GM23338 (cell line): ENCODE measurements at places on chromosomes 3 and 15. TPM values are rescaled to one million over a fixed set of nuclear protein-coding genes. Genes with fewer than 3 reads are reported as not detected.

DNA sequence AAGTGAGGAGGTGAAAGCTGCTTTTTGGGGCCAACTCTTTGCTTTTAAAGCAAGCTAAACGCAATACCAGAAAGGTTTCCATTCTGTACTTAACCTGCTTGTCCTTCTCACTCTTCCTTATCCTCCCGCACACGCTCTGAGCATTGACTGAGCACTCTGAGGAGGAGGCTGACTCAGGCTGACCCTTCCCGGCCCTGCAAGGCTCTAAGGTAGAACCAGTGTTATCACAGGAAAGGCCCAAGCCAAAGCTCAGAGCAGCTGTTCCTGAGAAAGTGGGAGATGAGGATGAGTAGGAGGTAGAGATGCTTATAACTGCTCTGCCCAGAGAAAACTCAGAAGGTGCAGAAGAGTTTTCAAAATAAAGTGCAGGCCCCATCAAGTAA is 2.3 kb downstream of the B3GNT5 start:
- H3K4me1 ChIP-seq, result peaks cover 25% of the 10 kb centered on the region
- DNase-seq, result no peak
- peaks cover 36% of the 10 kb centered on the region for H3K27me3 ChIP-seq
- H3K4me3 ChIP-seq, result peak overlapping the region; percentile 85
- no peaks in the 10 kb centered on the region for H3K36me3 ChIP-seq

DNA sequence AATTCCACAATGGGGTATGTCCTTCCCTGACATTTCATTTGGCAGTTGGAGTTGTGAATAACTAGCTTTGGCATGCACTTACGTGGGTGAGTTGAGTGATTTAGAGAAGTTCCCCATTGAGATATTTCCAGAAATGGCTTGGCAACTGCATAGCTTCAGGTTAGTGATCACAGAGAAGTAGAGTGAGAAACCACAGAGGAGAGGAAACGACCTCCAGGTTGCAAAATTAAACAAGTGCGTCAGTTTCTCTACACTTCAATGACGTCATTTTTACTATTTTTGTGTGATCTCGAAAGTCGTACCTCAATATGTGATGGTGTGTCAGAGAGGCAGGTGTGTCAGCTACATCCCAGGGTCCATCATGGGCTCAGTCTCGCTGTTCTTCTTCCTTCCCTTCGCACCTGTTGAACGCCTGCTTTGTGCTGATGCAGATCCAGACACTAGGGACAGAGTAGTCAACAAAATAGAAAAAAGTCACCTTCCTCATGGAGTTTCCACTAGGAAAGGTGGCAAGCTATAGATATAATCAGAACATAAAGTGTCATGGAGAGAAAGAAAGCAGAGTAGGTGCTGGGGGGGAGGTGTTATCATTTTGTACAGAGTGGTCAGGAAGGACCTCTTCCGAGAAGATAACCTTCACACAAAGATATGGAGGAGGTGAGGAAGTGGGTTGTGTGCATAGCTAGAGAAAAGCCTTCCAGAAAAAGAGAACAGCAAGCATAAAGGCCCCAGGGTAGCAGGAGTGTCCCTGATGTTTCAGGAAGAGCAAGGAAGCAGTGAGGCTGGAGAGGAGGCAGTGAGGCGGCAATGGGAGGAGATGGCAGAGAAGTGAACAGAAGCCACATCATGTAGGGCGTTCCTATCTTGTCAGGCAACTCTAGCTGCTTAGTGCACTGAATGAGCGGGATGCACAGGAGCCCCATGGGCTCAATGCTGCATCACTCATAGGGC is 75.6 kb downstream of the MCTP2 start:
- H3K4me1 ChIP-seq, result no peaks in the 10 kb centered on the region
- H3K36me3 ChIP-seq, result no peaks in the 10 kb centered on the region
- no peaks in the 10 kb centered on the region for H3K27me3 ChIP-seq
- H3K4me3 ChIP-seq, result no peak overlapping the region

- no peaks in the 10 kb centered on the region for H3K4me1 ChIP-seq
- no peak for DNase-seq
- no peaks in the 10 kb centered on the region for H3K27me3 ChIP-seq
- no peak overlapping the region for H3K4me3 ChIP-seq
- H3K27ac ChIP-seq, result no peak overlapping the region
Observed at GRCh38 chr15:27564656-27565055, 534.5 kb downstream of the OCA2 start.

- no peak for DNase-seq
- no peak overlapping the region for H3K4me3 ChIP-seq
- no peaks in the 10 kb centered on the region for H3K27me3 ChIP-seq
- H3K27ac ChIP-seq, result no peak overlapping the region
- no peaks in the 10 kb centered on the region for H3K36me3 ChIP-seq
Observed at GRCh38 chr15:61041886-61042285, 187.2 kb downstream of the RORA start.

GRCh38 chr3:68007621-68008226 is 353.3 kb upstream of the SUCLG2 start:
- peak overlapping the region; percentile 76 for H3K4me3 ChIP-seq
- H3K27me3 ChIP-seq, result peaks cover 22% of the 10 kb centered on the region
- no peaks in the 10 kb centered on the region for H3K36me3 ChIP-seq
- DNase-seq, result peak; percentile 71
- H3K27ac ChIP-seq, result no peak overlapping the region

GRCh38 chr3:15958692-15959433 is 161.1 kb upstream of the ANKRD28 start:
- H3K27ac ChIP-seq, result no peak overlapping the region
- no peaks in the 10 kb centered on the region for H3K4me1 ChIP-seq
- no peak for DNase-seq
- no peaks in the 10 kb centered on the region for H3K36me3 ChIP-seq
- H3K4me3 ChIP-seq, result no peak overlapping the region

DNA sequence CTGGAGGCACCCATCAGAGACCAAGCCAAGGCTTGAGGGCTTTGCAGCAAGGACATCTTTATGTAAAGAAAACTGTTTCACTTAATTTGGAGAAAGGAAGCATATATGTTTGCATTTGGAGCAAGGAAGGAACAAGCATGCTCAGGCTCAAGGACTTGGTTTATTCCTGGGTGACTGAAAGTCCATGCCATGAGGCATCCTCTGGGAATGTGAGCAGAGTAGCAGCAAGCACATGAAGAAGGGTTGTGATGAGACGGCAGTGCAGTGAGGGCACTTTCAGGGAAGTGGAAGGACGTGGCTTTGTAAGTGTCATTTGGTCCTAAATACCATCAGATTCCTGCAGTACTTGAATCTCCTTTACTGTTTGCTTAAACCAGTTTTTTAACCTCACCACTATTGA is 26.8 kb downstream of the POLG start:
- no peaks in the 10 kb centered on the region for H3K4me1 ChIP-seq
- no peak for DNase-seq
- no peak overlapping the region for H3K27ac ChIP-seq
- no peaks in the 10 kb centered on the region for H3K27me3 ChIP-seq
- peaks cover 62% of the 10 kb centered on the region for H3K36me3 ChIP-seq

Gene SMAD6
- total RNA-seq, result 11.9 and 15.7 TPM in 2 replicates

Gene NDUFB4
- total RNA-seq, result 149 and 199 TPM in 2 replicates

Gene OR5K2
- total RNA-seq, result not detected in 2 replicates

Gene CCDC39
- total RNA-seq, result 0.52 TPM in 1 of 2 replicates, not detected in the other

Gene RPS27L
- 48.2 and 85.9 TPM in 2 replicates for total RNA-seq
